Upper lobe of right lung (tissue), 1 donor: ENCODE measurements at places on chromosomes 4 and X. TPM values are rescaled to one million over a fixed set of nuclear protein-coding genes. Genes with fewer than 3 reads are reported as not detected.

GRCh38 chr4:13601048-13601447, 26.5 kb downstream of the BOD1L1 start:
- H3K36me3 ChIP-seq, result peaks cover 76% of the 10 kb centered on the region
- no peak overlapping the region for H3K4me3 ChIP-seq
- no peak overlapping the region for H3K27ac ChIP-seq
- H3K27me3 ChIP-seq, result no peaks in the 10 kb centered on the region

DNA sequence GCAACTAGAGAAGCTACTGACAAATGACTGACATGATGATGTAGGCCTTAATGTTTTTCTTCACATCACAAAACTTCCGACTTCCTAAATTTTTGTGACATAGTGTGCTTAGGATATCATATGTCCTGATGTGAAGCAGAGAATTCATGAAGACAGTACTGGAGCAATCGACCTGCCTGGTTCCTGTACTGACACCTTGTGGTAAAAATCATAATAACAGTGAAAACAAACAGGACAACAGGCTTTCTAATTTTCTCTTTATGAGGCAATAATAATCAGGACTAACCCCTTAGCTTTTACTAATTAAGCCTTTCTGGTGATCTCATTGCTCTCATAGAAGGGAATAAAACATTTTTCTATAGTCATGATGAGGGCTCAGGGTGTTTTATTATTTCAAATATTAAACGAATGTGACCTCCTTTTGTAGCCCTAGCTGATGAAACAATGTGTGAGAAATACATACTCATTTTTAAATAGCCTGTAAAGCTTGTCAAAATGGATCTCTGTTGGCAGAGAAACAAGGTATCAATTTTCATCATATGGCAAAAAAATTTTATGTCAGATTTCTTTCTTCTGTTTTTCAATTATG, 158.4 kb downstream of the TENT5D start:
- no peaks in the 10 kb centered on the region for H3K36me3 ChIP-seq
- DNase-seq, result no peak
- no peaks in the 10 kb centered on the region for H3K4me1 ChIP-seq

DNA sequence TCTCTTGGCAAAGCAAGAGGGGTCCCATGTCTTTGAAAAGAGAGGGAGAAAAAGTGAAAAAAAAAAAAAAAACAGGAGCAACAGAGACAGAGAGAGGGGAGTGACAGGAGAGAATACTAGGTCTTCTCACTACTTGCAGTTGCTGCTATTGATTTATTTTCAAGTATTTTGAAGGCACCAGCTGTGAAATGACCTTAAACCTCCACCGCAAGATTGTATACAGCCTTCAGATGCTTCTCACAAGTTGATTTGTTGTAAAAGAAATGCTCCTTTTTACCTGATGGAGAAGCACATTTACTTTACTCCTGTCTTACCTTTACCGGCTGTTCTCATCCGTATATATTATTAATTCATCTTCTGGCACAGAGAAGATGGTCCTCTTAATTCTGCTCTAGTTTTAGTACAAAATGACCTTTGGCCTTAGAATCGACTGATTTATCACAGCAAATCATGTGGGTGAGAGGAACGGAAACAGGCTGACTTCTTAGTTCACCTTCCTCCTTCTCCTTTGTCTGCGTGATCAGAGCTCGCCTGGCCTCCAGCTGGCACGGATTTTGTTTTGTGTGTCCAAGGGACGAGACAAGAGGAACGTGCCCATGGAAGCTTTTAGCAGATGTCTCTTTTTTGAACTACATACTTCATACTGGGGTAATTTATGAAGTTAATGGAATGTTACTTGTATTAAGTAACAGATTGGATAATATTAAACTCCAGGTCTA, 82.4 kb upstream of the PACRGL start:
- peaks cover 22% of the 10 kb centered on the region for H3K4me1 ChIP-seq
- H3K27ac ChIP-seq, result peak overlapping the region; percentile 31
- no peaks in the 10 kb centered on the region for H3K27me3 ChIP-seq
- H3K4me3 ChIP-seq, result no peak overlapping the region

EPGN gene
- total RNA-seq, result 2.8 TPM

- H3K4me3 ChIP-seq, result no peak overlapping the region
- no peaks in the 10 kb centered on the region for H3K36me3 ChIP-seq
- H3K4me1 ChIP-seq, result no peaks in the 10 kb centered on the region
- H3K27ac ChIP-seq, result no peak overlapping the region
- no peak for DNase-seq
These were observed 102.0 kb downstream of the RTL5 start for GRCh38 chrX:72029483-72030411.

- no peak overlapping the region for H3K27ac ChIP-seq
- no peaks in the 10 kb centered on the region for H3K4me1 ChIP-seq
- no peaks in the 10 kb centered on the region for H3K27me3 ChIP-seq
- H3K4me3 ChIP-seq, result no peak overlapping the region
- no peak for DNase-seq
These were observed 5.3 kb upstream of the SAP30 start for GRCh38 chr4:173365359-173365996.

NAA11 gene
- not detected for total RNA-seq

DNA sequence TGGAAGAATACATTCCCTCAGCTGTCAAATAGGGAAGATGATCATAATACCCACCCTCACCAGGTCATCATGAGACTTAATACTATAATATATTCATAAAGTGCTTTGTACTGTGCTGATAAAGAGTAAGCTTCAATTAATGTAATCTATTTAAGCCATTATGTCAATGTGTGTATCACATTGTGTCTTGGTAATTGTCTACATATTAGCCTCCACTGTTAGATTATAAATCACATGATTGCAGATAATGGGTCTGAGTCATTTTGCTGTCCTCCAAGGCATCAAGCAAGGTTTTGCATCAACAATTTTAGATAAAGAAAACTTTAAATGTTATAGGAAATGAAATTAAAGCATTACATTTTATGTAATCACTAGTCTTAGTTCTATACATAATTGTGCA, 45.2 kb upstream of the CEP135 start:
- H3K4me3 ChIP-seq, result no peak overlapping the region
- H3K4me1 ChIP-seq, result no peaks in the 10 kb centered on the region
- no peak overlapping the region for H3K27ac ChIP-seq
- no peaks in the 10 kb centered on the region for H3K27me3 ChIP-seq
- DNase-seq, result no peak
